Endodermal cell (in vitro differentiated cells): ENCODE measurements at places on chromosomes 7 and 10.

- no peak for DNase-seq
These were observed 81.7 kb downstream of the GPR85 start for GRCh38 chr7:113004726-113005454.

- DNase-seq: no peak
These were observed 76.7 kb downstream of the CALD1 start for GRCh38 chr7:134856091-134856490.

DNA sequence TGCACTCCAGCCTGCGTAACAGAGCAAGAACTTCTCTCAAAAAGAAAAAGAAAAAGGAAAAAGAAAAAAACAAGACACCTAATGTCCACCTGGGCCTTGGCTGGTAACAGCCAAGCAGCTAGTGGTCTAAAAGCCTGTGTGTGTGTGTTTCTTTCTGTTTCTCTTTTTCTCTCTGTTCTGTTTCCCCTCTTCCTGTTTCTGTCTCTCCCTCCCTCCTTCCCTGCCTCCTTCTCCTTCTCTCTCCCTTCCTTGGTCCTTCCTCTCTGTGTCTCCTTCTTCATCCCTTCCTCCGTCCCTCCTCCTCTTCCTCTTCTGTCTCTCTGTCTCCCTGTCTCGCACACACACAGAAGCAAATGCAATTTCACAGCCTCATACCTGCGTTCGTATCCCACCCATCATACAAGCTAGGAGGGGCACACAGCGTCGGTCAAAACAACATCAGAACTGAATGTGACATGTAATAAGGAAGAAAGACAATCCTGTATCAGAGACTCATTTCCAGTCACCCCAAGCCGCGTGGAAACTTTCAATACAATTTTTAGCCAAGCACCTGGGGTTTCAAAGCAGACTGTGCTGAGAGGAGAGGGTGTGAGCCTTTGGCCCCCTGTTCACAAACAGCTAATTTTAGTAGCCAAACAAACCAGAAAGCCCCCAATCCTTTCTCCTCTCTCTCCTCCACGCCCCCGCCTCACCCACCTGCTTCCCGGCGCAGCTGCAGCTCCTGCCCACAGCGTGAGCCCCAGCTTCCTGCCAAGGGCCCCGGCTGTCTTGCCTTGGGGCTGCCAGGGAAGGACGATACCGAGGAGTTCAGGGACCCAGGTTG, 50.2 kb upstream of the GNA12 start:
- no peak for DNase-seq

DNA sequence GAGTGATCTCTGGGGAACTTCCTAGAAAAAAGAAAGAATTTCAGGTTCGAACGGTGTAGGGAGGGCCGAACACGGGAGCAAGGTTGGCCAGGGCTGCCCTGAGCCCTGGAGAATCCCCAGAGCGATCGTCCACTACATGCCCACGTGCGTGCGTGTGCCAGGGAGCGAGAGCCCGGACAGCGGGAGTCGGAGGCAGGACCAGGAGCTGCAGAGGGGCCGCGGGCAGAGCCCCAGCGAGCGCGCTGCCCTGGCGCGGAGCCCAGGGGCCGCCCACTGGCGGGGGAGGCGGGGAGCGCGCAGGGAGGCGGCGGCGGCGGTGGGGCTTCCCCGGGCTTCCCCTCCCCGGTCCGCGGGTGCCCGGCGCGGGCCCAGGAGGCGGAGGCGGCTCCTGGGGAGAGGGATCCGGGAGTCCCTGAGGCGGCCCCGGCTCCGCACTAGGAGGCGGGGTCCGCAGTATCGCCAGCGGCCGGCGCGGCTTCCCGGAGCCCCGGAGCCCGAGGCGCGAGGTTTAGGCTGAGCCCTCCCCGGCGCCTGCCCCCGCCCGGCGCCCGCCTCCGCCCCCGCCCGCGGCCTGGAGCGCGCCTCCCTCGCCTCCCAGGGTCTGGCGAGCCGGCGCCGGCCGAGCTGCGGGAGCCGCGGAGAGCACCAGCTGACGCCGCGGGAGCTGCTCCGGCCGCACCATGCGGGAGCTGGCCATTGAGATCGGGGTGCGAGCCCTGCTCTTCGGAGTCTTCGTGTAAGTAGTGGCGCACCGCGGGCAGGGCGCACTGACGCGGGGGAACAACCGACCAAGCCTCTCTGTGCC, at the start of gene PLPP4:
Gene PLPP4 (plus strand): TSS at position 602 of the 805 bp plus-strand sequence. CDS start 79 bp downstream, at position 681.
- peak; percentile 81 for DNase-seq
